ENCODE measurements at places on chromosomes 12 and 14.

- DNase-seq = no peak
Observed at GRCh38 chr12:82359115-82359478, 768 bp downstream of the METTL25 start.

GRCh38 chr12:92193846-92194245 lies 48.2 kb upstream of the BTG1 start:
- DNase-seq = no peak

GRCh38 chr12:88931598-88931997 lies 351.3 kb upstream of the KITLG start:
- DNase-seq = no peak

GRCh38 chr12:106027911-106028310 lies 110.8 kb downstream of the NUAK1 start:
- DNase-seq = no peak

- DNase-seq = no peak
Observed at GRCh38 chr14:103151270-103151945, 28.1 kb downstream of the TNFAIP2 start.

- DNase-seq = no peak
Observed at GRCh38 chr14:92922155-92922735, 705 bp upstream of the CHGA start.

DNA sequence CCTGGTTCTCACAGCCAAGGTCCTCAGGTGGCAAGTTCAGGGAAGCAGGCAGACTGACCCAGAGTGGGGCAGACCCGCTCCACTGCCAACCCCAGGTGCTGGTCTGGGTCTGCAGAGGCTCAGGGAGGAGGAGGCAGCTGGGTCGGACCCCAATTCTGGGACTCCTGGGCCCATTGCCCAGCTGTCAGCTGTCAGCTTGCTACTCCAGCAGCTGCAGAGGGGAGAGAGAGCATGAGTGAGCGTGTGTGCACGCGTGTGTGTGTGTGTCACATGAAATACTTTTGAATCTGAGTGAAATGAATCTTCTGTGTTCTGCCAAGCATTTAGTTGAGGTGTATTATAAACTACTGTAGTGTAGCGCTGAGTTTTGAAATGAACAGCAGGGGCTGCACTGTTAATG lies 30.8 kb downstream of the XRCC3 start:
- no peak for DNase-seq

GRCh38 chr14:31677630-31678029 lies 116.4 kb downstream of the NUBPL start:
- no peak for DNase-seq

GRCh38 chr12:27257104-27257843 lies 13.2 kb downstream of the STK38L start:
- DNase-seq = no peak

All from brain pericyte (primary cell).